Activated T-cell treated with anti-CD3 and anti-CD28 coated beads for 4 hours (primary cell): ENCODE measurements at places on chromosomes 3 and 15.

- no peak for DNase-seq
These were observed 362.9 kb upstream of the RBMS3 start for GRCh38 chr3:28917895-28918475.

GRCh38 chr3:122233101-122233952 is 49.9 kb downstream of the CASR start:
- no peak for DNase-seq

DNA sequence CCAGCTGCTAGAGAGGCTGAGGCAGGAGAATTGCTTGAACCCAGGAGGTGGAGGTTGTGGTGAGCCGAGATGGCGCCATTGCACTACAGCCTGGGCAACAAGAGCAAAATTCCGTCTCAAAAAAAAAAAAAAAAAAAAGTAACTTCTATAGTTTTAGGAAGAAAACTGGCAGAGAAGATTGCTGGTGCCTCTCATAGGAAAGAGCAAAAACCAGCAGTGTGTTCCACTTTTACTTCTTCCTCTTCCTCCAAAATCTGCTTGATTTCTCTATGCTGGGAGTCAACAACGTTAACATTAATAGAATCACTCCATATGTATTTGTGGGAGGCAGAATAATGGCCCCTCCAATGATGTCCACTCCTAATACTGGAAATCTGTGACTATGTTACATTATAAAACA is 12.5 kb upstream of the NR1D2 start:
- DNase-seq = no peak

DNA sequence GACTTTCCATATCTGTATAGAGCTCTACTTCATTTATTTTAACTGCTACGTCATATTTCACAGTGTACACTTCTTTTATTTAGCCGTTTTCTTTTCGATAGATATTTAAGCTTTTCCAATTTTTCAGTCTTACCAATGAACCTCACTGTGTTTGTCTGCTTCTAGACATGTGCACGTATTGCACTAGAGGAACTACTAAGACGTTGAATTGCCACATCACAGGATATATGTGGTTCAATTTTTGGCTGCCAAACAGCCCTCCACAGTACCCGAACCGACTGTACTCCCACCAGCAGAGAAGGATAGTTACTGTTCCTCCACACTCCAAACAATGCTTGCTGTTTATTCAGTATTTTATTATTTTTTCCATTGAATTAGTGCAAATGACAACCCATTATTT is 2.0 kb downstream of the NR1I2 start:
- no peak for DNase-seq

DNA sequence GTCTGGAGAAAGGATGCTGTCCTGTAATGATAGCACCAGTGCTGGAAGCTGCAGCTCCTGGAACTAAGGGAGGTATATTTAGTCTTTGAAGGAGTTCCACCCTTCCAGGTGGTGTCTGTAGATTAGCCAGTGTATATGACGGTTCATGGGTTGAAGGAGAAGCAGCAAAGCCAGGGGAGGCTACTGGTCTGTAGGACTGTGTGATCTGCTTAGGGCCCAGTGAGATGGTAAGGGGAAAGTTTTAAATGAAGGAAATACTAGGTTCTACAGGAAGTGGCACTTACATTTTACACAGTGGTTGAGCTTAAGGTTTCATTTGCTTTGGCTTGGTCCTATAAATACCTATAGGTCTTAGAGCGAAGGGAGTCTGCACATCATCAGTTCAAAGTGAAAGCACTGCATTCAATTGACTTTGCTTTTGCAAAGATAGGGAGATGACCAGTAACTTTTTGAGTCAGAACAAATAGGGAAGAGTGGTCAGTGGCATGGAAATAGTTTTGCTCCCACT is 5.6 kb downstream of the SLC25A38 start:
- no peak for DNase-seq

DNA sequence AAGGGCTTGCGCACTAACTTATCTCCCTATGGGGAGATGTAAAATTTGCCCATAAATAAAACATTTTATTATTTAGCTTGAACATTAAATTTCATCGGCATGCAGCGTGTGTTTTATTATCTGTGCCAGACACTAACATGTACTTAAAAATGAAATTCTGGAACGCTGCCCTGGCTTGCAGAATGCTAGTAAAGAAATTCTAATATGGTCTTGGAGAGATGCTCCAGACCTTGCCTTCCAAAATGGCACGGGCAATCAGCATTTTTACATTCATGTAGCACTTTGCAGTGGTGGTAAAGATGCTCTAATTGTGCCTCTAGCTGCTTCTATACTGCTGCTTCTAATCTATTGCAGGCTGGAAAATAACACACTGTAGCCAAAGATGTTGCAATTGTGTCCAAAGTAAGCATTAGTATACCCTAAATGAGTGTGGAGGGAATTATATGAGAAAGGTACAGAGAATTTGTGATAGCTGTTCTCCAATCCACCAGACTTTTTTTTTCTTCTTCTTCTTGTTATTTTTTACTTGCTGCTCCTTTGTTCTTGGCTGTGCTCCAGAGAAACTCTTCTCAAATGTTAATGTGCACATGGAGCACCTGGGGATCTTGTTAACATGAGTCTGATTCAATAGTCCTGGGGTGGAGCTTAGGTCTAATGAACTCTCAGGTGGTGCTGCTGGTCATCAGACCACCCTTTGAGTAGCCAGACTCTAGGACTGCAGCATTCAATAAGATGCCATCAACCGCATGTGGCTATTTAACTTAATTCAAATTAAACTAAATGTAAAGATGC is 47.3 kb downstream of the CRABP1 start:
- DNase-seq = no peak

GRCh38 chr3:4584456-4585249 is 91.5 kb downstream of the ITPR1 start:
- DNase-seq = no peak

- DNase-seq = no peak
These were observed 57.3 kb upstream of the RASA2 start for GRCh38 chr3:141429371-141430035.

- DNase-seq = no peak
These were observed 23.7 kb upstream of the FURIN start for GRCh38 chr15:90844696-90845095.

- DNase-seq = peak; percentile 14
These were observed 17.6 kb upstream of the ALDH1L1 start for GRCh38 chr3:126197854-126198584.

DNA sequence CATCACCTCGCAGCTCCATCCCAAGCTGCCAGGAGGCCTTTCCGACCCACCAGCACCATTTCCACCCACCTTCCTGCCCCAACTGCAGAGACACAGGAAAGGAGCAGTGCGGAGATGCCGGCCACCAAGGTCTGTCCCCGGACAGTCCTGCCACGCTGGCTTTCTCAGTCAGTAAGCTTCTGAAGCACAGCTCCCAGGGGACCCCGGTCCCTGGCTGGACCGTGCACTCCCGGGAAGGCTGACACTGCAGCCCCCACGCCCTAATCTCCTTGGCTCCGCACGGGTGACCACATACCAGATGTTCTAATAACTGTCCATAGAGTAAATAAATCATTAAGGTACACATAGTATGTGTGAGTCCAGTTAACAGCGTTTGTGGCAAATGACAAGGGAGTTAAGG is 73.5 kb downstream of the VGLL4 start:
- no peak for DNase-seq

DNA sequence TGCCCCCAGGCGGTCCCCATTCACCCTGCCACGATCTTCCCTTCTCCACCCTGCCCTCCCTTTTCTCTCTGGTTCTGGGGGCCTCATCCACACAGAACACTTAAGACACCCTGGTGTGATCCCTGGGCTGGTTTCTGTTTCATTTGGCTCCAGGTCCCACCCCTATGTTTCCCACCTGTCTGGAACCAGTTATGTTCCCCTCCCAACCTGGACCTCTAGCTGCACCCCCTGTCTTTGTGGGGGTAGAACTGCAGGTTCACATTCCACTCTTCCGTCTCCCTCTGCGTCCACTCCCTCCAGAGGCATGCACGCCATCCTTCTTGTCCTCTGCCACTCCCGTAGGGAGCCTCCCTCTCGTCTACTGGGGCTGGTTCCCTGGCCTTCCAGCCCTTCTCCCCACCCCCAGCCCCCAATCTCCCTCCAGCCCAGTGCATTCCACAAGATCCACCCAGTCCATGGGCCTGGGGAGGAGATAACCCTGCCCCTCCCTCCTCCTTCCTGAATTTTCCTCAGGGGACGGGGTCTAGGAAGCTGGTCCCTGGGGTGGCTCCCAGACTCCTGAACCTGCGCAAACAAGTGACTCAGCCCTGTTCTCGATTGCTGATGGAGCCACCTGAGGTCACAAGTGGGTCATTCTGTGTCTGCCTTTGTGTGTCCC is 73.8 kb downstream of the ABTB1 start:
- DNase-seq = no peak

DNA sequence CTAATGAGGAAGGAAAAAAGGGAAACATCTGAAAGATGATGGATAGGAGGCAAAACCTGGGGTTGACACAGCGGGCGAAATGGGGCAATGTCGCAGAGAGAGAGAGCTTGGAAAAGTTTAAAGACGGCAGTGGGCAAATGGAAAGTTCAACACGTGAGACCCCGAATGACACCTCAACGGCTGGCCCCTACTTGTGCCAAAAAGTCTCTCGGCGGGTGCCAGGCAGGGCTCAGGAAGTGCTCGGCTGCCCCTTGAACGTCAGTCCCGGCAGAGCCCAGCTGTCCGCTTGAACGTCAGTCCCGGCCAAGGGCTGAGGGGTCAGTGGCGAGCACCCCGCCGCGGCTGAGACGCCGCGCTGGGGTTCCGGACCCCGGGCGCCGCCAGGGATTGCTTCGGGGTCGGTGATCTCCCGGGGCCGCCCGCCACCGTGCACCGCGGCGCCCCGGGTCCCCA is 658 bp downstream of the EOGT start:
- no peak for DNase-seq

DNA sequence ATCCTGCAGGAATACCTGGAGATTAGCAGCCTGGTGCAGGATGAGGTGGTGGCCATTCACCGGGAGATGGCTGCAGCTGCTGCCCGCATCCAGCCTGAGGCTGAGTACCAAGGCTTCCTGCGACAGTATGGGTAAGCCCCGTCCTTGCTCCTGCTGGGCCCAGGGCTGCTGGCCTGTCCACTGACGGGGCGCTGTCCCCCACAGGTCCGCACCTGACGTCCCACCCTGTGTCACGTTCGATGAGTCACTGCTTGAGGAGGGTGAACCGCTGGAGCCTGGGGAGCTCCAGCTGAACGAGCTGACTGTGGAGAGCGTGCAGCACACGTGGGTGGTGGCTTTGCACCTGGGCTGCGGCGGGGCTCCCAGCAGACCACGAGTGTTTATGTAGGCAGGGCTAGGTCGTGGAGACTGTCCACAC is 5.0 kb downstream of the FES start:
- DNase-seq = no peak

DNA sequence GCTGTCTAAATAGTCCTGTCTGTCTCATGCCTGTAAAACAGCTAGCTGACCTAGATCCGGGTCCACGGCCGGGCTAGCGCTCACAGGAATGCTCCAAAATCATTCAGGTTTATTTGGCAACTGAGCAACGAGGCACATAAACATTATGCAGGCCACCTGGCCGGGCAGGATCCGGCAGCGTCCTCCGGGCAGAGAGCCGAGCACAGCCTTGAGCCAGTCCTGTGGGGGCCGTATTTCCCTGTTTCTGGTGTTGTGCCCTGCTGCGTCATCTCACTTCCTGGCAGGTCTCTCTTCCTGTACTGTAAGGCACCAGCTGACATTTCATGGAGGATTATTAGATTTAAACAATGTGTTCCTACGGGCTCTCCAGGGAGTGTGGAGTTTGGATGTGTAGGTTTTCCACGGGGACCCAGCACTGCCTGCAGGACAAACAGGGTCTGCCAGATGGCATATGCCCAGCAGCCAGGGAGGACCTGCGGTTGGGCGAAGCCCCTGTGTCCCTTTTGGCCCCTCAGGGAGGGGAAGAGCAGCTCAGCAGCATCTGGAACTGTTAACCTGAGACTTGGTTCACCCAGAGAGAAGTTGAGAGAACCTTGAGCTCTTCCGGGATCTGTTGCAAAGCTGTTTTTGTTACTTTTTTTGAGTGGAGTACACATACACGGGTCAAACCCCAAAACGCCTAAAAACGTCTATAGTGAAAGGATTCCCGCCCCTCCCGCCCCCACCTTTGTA is 16.6 kb upstream of the LRRK1 start:
- no peak for DNase-seq

DNA sequence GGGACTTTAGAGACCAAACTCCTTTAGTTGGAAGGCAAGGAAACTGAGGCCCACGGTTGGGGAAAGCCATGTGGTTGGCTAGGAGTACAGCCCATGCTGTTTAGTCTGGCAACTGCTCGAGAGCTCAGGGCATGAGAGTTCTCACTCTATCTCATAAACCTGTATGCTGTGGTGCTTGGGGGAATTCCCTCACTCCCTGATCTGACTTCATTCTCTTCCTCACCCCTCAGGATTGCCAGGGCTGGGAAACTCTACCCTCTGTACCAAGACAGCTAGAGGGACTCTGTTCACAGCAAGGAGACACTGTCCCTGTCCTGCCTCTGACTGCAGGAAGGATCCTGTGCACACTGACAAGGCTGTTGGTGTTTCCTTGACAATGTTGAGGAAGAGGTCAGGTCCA is 230.2 kb downstream of the ZNF621 start:
- DNase-seq = no peak

DNA sequence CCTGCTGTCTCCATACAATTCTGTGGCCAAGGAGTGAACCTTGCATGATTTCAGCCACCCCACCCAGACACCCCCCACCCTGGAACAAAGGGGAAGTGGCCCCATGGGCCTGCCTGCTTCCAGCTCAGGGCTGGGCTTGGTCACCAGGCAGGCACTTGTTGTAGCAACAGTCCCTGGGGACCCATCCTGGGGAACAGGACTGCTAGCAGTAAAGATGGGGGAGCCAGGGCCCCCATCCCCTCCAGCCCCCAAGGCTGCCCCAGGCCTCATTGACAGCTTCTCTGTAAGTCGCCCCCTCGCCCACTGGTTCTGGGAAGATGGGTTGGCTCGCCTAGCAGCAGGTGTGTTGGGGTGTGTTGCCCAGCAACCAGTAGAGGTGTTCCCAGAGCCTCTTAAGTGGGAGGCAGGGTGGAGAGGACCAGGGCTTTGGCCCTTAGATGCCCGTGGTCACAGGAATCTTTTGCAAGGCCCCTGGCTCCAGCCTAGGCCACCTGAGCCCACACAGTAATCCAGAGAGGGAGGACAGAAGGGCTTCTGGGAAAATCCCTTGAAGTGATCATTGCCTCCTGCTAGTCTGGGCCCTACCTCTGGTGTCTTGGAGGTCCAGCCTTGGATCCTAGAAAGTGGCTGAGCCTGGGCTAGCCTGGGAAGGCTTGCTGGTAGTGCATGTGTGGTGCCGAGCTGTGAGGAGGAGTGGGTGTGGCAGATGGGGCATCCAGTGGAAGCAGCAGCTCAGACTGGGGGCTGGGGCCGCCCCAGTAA is 48.9 kb downstream of the CYP11A1 start:
- DNase-seq = no peak

- DNase-seq = peak; percentile 4
These were observed 499 bp downstream of the RABL3 start for GRCh38 chr3:120741837-120742197.

GRCh38 chr3:32320080-32320479 is 71.6 kb upstream of the CMTM7 start:
- no peak for DNase-seq

DNA sequence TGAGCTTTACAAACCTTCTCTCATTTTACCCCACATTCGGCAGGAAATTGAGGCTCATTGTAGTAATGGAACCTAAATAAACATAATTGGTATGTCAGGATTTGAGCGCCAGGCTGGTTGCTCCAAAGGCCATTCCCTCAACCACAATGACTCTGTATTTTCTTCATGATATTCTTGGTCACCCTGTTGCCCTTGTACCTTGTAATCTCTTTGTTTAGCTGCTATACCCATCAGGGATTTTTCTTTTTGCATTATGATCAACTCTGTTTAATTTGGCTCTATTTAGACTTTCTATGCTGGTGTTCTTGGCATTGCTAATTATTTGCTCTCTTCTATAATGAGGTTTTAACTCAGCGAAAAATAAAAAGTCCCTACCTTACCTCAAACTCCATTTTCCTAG is 29.8 kb downstream of the DUOX2 start:
- no peak for DNase-seq
